Ureter (tissue), 1 donor: ENCODE measurements at places on chromosomes 6 and 20.

DNA sequence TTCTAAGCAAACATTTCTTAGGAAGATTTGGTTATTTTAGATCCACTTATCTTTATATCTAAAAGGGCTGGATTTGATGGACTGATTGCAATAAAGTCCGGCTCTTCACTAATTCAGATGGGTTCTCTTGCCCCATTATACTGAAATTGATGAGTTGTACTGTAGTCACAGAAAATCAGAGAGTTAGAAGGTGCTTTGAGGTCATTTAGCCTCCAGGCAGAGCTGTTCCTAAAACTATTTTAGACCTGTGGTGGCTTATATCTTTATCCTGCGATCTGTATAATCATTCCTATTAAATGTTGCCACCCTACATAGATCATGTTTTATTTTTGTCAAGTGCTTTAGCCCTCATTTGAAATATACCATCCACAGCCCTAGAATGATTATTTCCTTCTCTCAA, 61.3 kb upstream of the ATXN1 start:
- DNase-seq = no peak

DNA sequence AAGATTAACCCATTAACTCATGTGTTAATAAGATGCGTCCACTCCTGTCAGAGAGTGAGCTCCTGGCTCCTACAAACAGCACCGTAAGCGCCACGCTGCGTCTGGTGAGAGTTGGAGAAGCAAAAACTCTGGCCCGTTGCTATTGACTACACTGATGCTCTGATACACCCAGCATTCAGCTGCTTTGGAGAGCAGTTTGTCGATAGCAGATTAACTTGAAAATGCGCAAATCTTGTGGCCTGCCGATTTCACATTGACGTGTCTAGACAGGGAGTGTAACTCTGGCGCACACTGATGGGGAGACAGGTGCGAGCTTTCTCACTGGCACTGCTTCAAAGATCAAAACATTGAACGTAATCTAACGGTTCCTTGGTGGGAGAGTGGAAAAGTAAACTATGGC, 151.7 kb upstream of the RPS6KA2 start:
- peak; percentile 20 for DNase-seq

DNA sequence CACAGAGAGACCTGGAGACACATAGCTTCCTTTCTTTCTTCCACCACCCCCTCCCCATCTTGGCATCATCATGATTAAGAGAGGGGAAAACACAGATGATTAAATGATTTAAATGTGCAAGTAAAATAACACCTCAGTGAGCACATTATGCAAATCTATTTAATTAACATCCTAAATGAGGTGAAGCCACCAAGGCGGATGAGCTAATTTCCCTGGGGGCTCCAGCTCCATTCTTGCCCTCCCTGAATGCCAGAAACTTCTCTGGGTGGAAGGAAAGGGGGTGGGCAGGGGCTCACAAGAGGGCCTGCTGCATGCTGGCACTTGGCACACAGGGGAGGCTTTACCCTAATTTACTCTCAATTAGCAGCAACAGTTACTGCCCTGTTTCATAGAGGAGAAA, 32.5 kb upstream of the TGM2 start:
- no peak for DNase-seq

DNA sequence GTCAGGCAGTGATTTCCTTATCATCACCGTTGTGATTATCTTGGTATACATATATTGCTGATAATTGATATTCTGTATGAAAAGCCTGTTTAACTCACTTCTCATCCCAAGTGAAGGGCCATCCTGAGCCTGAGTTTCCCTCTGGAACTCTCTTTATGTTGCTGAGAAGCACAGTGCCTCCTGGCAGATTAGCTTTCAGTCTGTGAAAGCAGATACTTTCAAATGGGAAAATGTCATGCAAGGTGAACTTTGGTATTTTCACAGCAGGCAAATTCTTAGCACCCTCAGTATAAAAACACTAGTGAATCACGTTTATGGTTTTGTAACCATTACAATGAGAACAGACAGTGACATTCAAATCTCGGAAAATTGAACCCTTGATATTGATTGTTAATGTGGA, 151.6 kb downstream of the PRIM2 start:
- DNase-seq = no peak

DNA sequence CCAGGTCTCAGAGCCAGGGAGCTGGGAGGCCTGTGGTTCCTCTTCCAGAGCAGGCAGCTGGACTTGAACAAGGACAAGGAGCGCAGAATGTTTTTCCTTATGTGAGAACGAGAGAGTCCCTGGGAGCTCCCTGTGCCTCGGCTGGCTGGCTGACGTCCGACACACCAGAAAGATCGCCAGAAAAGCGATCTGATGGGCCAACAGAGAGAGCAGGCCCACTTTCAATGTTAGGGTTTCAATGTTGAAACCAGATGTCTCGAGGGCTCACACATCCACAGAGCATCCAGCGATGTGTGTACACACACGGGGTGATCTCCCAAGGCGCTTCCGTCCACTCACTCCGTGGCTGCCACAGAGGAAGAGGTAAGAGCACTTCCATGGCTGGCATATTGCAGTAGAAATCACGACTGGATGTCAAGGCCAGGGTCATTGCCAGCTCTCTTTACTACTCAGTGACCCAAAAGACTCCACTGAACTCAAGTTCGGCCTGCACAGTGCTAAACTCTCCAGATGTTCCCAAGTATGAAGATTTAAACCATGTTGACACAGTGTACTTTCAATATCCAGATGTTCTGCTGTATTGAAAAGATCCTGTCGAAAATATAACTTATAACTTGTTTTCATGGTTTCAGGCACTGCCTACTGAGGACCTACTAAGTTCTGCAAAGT, 70.8 kb upstream of the FOXC1 start:
- DNase-seq = no peak

GRCh38 chr6:157047951-157048350, 270.8 kb downstream of the ARID1B start:
- no peak for DNase-seq

- no peak for DNase-seq
Measured at GRCh38 chr6:133286765-133287164, 45.6 kb downstream of the EYA4 start.

DNA sequence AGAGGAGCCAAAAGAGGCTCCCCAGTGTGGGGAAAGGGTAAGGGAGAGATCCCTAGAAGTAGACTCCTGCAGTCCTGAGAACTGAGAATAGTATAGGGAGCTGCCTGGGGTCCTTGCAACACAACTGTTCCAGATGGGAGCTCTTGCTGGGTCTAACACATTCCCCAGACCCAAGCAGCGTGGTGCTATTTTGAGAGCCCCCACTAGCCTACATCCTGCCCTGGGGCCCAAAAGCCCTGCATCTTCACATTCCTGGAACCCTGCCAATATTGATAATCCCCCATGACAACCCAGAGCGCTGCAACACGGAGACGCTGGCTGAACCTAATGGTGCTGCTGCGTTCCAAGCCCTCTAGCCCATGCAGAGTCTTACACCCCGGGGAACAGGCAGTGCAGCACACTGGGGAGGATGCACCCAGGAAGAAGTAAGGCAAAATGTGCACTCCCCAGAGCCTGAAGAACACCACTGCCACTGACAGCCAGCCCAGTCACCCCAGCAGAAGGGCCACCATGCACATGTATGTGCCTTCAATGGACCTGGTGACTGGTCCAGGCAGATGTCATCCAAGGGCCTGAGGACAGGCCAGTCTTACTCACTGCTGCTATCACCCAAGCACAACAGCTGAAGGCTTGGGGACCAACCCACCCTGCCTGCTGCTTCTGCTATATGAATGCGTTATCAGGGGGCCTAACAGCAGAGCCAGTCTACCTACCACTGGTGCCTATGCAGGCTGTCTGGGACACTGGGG, 7.0 kb upstream of the RNF217 start:
- no peak for DNase-seq

- no peak for DNase-seq
Measured at GRCh38 chr6:15966000-15966520, 162.8 kb upstream of the MYLIP start.

GRCh38 chr6:2877960-2878359, 25.1 kb downstream of the SERPINB9 start:
- DNase-seq = no peak

- no peak for DNase-seq
Measured at GRCh38 chr20:60170116-60170515, 211.9 kb downstream of the CDH26 start.

DNA sequence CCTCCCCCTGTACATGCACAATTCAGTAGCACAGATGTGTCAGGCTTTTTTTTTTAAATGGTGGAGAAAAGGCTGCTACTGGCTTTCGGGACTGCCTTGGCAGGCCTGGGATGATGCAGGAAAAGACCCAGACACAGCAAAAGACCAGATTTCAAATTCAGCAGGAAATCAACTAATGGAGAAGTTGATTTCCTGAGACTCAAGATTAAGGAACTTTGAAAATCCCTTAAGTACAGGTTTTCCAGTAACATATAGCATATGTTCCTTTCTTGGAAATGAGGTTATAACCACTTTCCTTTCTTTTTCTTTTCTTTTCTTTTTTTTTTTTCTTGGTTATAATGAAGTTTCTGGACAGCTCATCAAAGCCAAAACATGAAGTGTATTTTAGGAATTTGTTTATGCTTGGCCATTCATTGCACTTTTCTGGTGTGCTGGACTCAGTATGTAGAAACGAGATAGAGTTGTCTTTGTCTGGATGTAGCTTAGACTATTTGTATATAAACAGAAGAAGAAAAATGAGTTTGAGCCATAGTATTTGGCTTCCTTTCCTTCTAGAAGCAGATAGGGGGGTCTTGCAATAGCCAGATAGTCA, 119.4 kb downstream of the SASH1 start:
- no peak for DNase-seq

GRCh38 chr20:48766205-48766604, 61.6 kb downstream of the PREX1 start:
- no peak for DNase-seq

DNA sequence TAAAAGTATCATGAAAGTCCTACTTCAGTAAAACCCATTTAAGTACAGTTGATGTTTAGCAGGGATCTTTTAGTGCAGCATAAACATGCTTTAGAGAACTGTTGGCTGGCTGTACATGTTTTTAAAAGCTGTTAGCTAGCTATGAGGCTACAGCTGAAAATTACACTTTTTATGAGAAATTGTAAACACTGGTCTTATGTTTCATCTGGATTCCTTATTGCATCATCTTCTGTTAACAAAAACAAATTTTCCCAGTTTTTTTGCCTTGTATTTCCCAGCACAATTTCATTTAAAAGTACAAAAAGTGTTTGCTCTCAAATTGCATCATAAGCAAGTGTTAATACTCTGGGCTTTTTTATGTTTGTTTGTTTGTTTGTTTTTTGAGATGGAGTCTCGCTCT, 18.3 kb upstream of the HLA-E start:
- DNase-seq = no peak

DNA sequence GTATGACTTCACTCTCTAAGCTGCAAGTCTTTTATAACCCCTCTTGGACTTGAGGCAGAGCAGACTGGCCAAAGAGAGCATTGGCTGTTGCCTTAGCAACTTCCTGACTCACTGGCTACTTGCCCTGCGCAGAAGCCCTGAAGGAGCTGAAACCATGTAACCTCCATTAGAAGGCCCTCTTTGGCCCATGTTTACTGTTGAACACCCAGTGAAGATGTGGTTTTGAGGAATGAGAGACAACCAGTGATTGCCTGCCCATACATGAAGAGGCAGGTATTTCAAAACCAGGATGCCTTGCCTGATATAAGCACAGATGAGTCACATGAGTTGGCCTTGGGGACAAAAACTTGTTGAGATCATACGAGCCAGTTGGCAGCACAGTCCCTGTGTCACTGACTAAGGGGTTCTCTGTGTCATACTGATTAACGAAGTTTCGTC, 182.5 kb downstream of the EDN1 start:
- peak; percentile 77 for DNase-seq

GRCh38 chr20:49569411-49570115, 1.6 kb upstream of the PTGIS start:
- DNase-seq = peak; percentile 56

GRCh38 chr6:107941627-107942026, 16.4 kb downstream of the SEC63 start:
- no peak for DNase-seq

DNA sequence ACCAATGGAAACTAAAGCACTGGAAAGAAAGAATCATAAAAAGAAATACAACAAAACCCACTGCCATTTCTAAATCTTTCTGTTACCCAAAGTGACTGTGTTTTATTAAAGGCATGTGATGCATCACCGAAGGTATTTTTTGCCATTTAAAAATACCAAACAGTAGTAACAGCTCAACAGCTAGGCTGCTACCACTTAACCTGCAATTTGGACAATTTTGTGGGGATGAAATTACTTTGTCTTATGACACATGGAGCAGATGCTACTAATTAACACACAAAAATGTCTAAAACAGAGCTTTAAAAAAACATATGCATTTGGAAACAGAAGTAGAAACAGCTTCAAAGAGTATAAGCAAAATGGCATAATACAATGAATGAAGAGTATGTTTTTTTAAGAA, 97.4 kb downstream of the ATXN1 start:
- DNase-seq = no peak

GRCh38 chr6:16092140-16092539, 36.7 kb upstream of the MYLIP start:
- DNase-seq = no peak

DNA sequence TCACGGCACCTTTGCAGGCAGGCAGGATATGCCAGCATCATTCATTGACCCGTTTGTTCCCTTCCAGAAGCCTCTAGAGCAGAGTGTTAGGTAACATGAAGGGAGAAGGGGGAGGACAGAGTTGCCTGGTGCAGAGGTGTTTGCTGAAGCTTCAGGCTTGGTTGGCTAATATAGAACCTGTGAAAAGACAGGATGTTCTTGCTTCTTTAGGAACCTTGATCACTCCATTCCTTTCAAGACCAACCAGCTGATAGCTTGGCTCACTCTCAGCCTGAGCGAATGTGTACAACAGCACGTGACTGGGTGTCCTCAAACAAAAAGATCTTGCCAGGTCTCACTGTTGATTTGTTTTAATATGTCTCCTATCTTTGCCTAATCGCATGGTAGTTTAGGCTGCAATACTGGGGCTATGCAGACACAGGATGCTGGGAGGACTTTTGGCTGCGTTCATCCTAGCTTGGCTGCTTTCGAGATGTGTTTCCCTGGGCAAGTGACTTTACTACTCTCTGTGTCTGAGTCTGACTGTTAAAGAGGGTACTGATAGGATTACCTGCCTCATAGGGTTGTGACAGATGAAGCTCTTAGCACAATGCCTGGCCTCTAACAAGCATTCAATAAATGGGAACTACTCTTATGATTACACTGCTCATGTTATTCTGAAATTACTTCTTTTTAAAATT, 16.0 kb downstream of the SHLD1 start:
- DNase-seq = no peak

- no peak for DNase-seq
Measured at GRCh38 chr20:59055302-59055701, 12.7 kb upstream of the PRELID3B start.

GRCh38 chr20:39458452-39458851, 496.3 kb downstream of the DHX35 start:
- no peak for DNase-seq
